ENCODE measurements at places on chromosomes 11 and 22.

DNA sequence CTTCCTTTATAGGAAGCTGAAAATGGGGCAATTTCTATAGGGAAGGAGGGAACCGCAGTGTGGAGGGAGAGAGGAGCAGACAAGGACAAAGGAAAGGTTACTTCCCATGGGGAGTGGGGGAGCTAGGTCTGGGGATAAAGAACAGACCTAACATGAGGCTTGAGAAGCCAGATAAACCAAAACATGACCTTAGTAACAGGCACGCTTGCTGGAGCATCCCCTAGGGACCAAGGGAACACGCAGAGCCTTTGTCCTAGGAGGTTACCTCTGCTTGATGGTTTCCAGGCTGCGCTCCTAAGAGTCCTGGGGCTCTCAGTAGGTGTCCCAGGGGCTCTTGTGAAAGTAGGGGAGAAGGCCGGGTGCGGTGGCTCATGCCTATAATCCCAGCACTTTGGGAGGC lies 271.4 kb upstream of the NCAM1 start:
- no peak for DNase-seq

- DNase-seq: no peak
Measured at GRCh38 chr11:71435278-71435951, 12.8 kb downstream of the DHCR7 start.

DNA sequence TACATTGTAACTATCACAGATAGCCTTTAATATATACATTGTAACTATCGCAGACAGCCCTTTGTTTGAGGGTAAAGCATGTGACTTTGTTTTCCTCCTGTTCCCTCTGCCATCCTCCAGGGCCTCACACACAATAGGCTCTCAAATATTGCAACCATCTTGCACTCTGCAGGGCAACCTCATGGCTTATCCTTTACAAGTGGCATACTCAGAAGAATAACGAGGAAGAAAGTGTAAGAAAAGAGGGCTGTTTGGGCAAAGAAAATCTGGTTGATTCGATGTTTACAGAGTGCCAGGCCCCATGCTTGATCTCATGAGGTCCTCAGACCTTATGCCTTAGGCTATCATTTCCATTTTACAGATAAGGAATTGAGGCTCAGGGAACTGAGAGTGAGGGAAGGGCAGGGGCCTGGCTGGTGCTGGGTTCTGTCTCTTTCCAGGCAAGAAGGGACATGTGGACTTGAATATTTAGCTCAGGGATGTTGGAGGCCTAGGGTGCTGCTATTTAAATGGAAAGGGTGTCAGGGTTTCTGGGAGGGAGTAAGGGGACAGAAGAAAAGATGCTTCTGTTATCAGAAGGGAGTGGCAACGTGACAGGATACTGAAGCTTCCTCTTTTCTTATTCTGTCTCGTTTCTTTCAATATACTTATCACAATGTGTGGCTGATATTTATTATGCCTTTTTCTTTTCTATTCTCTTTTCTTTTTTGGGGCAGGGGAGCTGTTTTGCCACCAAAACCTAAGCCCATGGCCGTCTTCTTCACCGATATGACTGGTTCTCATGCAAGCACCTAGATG lies 1.1 kb upstream of the SAMM50 start:
- no peak for DNase-seq

DNA sequence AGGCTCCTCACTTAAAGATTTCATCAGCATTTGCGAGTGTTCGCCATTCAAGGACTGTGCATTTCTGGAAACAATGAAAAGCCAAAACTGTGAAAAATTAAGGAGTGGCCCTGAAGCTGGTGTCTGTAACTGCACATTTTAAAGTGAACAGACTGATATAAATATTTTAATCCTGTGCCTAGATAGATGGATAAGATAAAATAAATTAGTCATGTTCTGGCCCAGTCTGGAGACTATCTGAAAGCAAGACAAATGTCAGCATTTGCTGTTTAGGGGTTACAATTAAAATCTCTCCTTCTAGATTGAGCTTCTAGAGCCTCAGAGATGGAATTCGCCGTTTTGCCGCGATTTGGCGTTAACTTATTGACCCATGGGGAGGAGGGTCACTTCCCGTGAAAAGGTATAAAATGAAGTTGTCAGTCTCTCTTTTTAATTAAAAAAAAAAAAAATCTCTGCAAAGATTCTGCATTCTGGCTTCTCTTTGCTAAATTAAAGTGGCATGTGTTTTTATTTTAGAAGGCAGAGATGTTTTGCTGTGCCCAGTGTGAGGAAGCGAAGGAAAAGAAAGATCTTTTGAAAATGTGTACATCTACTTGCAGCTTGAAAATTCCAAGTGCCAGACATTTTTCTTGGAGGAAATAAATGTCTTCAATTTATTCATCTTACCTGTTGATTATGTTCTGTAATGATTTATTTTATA lies 79.7 kb upstream of the WNT7B start:
- no peak for DNase-seq

- no peak for DNase-seq
Measured at GRCh38 chr11:1817000-1817399, 17.8 kb upstream of the SYT8 start.

DNA sequence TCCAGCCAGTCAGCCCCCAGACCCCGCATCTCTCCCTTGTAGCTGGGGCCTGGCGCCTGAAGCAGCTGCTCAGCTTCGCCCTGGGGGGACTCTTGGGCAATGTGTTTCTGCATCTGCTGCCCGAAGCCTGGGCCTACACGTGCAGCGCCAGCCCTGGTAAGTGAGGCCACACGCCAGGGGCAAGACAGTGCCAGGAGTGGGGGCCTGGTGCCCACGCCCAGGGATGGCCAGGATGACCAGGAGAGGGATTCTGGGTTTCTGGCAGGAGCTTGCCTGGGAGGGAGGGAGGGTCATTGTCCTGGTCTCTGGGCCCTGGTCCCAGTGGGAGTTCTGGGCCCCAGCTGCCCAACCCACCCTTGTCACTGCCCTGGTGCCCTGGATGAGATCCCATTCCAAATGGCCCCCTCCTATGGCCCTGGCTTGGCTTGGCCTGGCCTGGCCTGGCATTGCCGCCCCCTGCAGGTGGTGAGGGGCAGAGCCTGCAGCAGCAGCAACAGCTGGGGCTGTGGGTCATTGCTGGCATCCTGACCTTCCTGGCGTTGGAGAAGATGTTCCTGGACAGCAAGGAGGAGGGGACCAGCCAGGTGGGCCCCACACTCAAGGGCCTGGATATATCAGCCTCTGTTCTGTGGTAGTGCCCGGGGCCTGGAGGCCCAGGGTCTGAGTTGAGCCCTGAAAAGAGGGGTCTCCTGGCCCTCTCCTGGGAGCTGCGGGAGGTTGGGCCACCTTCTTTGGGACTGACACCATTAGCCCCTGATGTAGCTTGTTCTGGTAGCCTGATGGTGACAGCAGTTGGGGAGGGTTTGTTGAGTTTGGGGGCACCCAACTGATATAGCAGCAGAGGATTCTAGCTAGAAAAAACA lies 3.7 kb downstream of the SLC39A13 start:
- no peak for DNase-seq

DNA sequence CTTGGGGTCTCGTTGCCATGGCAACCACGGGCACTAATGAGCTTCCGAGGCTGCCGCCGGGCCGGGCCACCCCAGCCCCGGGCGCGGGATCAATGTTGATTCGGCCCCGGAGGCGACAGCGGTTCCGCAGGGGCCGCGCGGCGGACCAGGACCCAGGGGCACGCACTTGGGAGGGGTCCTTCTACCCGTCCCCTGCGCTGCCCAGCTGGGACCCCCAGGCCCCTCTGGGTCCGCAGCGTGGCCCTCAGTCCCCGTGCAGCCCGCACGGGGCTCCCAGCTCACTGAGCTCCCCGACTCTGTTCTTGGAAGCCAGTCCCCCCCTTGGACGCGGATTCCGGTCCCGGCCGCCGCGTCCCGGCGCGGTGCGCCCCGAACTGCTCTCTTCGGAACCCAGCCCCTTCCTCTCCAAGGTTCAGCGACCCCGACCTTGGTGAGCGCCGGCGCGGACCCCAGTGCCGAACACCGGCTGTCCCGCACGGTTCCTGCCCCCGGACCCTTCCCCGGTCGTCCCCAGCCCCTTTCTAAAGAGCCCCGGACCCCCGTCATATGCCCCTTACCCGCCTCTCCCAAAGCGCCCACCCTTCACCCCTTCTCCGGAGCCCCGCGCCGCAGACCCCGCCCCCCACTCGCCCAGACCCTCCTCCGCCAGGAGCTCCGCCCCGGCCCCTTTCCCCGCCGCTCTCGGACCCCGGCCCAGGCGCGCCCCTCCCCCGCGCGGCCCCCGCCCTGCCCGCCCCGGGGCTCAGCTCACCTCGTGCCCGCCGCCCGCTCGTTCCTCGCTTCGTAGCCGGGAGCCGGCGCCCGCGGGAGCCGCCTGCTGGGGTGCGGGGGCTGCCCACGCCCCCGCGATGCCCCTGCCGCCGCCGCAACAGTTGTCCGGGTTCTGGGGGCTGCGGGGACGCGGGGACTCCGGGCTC lies 18.3 kb upstream of the SHISAL1 start:
- DNase-seq: no peak

DNA sequence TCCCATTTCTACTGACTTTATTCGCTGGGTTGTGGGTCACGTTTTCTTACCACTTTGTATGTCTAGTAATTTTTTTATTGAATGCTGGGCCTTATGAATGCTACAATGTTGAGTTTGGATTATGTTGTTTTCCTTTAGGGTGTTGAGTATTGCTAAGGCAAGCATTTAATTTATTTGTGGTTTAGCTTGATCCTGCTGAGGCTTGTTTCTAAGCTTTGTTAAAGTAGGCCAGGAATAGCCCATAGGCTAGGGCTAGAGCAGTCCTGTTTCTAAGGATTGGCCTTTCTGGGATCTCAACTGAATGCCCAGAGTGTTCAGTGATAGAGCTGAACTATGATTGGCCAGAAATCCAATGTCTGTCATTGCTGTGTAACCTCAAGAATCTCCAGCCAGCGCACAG lies 56.1 kb upstream of the LDLRAD3 start:
- DNase-seq: no peak

DNA sequence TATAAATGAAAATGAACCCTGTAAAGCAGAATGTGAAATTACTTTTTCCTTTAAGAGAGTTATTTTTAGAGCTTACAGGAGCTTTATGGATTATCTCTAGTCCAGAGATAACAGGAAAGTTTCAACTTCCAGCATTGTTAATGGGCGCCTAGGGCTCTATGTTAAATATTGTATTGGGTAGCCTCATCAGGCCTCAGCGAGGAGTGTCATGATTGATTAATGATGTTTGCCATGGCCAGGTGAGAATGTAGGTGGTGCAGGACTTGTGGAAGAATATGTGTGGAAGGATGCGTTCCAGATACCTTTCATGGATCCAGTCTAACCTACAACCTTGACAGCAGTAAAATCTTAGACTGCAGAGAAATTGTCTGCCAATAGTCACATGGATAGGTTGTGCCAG lies 50.6 kb downstream of the ME3 start:
- no peak for DNase-seq

GRCh38 chr11:123180574-123180973 lies 14.5 kb downstream of the CLMP start:
- no peak for DNase-seq

Data from caudate nucleus (tissue), 63 donors.